ENCODE measurements at places on chromosomes 3 and 15.

DNA sequence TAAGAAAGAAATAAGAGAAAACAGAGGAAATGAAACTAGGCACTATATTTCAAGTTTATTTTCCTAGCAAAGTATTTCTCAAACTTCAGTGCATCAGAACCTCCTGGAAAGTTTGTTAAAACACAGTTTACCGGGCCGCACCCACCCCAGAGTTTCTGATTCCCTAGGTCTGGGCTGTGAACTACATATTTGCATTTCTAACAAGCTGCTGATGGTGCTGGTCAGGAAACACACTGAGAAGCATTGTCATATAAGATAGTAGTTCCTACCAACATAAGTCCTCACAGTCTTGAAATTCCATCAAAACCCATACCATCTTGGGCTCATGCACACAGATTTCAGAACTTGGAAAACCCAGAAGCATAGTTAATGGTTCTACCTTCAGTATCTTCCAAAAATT, 8.3 kb downstream of the SLC9A9 start:
- DNase-seq, result no peak

DNA sequence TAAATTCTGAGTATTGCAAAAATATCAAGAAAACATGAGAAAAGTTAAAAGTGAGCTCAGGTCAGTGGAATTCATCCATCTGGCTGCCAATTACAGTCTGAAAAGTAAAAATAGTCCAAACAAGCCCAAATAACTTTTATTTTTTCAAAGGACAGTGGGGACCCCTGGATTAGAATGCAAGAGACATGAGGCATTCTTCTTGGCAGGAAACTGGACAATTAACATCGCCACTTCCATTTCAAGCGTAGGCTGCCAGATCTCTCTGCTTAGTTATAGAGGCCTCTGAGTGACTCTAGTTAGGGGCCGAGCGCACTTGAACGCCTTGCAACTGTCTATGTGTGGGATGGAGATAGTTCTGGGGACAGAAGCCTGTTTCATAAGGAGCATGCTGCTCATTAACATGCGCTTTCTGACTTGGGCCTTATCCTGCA, 189.1 kb downstream of the GHSR start:
- DNase-seq, result peak; percentile 84

DNA sequence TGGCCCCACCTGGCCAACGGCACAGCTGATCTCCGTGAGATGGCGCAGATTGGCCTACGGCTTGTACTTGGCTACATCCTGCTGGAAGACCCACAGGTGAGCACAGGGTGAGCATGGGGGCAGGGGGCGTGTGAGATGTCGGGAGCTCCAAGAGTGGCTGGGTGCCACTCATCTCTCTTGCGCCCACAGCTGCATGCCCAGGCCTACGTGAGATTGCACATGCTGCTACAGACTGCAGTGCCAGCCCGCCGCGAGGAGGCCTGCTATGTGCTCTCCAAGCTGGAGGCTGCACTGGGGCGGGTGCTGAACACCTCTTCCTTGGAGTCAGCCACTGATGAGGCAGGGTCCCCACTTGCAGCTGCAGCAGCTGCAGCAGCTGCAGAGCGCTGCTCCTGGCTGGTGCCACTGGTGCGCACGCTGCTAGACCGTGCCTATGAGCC, 22.3 kb downstream of the NBEAL2 start:
- DNase-seq, result no peak

- no peak for DNase-seq
Measured at GRCh38 chr3:124774327-124774718, 44.1 kb downstream of the UMPS start.

DNA sequence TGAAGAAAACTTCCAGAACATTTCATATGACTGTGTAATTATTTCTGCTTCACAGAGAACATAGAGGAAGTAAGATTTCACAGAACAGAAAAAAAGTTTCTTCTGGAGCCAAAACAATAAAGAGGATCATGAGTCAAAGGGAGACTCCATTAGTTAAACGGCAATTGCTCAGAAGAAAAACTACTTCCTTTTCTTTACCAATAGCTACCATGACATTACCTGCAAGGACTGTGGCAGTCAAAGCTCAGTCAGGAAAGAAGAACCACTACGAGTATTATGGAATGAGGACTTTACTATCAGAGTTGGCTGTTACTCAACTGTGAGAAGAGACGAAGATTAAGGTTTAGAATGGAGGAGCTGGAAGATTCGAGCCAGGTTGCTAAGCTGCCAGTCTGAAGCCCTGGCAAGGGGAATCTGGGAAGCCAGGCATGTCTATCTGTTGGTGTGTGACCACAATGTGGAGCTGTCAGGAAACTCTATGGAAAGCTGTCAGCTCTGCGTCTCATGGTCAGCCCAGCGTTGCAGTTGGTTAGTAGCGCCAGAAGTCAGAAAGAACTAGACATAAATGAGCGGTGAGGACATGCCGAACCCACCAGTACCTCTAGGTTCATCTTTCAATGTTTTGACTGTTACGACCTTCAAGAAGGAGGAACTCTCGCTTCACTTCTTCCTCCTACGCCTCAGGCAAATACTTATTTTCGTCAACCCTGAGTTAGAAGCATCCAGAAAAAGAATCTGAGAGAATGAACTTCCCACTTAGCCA, 604.3 kb downstream of the FGF12 start:
- DNase-seq, result no peak

DNA sequence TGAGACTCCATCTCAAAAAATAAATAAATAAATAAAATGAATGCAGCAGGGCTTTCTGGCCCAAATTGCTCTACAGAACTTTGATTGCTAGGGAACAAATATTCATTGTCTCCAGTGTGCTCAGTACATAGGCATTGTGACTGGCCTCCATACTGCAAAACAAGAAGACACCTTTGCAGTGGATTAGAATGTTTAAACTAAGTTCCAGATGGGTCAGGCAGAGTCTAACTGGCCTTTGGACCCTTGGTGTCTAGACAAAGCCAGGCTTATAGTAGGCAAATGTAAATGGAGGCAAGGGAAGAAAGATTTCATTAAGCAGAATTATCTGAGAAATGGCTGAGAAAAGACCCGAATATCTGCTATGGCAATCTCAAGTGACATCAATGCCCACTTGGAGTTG, 335.2 kb upstream of the C2CD4B start:
- no peak for DNase-seq

All from skin of body (tissue), 3 donors.